ENCODE measurements at places on chromosomes 11 and 22.

GRCh38 chr11:43619863-43620505 lies 60.6 kb upstream of the HSD17B12 start:
- DNase-seq: no peak

GRCh38 chr22:47114813-47115517 lies 352.5 kb downstream of the TBC1D22A start:
- no peak for DNase-seq

DNA sequence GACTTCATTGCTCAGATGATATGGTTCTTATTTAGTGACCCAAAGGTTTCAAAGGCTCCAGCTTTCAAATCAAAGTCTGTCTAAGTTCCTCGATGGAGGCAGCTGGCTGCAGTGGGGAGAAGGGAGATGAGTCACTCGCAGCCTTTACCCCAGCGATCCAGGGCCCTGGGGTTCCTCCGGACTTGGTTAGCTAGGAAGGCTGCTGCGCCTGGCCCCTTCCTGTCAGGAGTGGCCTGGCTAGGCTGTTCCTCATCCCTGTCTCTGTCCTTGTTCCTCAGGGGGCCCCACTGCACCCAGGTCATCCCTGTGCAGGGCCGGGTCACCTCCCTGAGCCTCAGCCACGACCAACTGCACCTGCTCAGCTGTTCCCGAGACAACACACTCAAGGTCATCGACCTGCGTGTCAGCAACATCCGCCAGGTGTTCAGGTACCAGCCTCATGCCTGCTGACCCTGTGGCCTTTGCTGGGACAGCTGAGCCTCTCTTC lies 13.9 kb downstream of the ATG16L2 start:
- DNase-seq: no peak

DNA sequence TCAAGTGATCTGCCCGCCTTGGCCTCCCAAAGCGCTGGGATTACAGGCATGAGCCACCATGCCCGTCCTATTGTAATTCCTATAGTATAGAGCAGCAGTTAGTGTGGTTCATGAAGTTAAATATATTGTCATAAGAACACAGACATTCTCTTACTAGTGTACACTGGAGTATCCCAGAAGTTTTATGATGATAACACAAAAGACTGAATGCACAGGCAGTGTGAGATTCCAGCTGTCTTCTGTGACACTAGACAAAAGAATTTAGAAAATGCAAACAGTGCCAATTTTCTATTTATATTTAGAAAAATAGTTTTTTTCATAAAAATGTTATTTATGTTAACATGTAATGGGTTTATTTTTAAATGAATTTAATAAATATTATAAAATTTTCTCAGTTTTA lies 39.4 kb upstream of the RBX1 start:
- no peak for DNase-seq

DNA sequence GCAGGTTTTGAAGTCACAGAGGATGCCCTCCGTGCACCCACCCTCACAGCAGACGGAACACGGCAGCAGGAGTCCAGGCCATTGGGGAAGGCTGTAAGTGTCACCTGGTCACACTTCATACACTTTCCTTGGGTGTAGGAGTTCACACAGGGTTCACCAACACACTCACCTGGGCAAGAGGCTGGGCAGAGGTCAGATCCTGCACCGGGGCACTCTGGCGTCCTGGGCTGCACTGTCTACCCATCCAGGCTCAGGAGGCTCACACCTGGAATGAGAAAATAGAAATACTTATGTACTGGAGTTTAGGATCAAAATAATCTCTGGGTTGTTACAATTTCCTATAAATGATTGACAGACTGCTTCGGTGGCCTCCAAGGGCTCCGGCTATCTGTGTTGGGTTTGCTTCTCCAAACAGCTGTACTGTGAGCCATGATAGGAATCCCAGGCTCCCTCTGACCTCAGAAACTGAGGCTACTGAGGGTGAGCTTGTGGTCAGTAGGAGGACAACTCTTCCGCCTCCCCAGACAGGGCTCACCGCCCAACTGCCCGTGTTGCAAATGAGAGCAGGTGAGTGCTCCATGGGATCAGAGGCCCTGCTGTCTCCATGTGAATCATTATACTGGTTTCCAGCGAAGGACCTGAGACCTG lies 20.1 kb upstream of the CARS1 start:
- no peak for DNase-seq

DNA sequence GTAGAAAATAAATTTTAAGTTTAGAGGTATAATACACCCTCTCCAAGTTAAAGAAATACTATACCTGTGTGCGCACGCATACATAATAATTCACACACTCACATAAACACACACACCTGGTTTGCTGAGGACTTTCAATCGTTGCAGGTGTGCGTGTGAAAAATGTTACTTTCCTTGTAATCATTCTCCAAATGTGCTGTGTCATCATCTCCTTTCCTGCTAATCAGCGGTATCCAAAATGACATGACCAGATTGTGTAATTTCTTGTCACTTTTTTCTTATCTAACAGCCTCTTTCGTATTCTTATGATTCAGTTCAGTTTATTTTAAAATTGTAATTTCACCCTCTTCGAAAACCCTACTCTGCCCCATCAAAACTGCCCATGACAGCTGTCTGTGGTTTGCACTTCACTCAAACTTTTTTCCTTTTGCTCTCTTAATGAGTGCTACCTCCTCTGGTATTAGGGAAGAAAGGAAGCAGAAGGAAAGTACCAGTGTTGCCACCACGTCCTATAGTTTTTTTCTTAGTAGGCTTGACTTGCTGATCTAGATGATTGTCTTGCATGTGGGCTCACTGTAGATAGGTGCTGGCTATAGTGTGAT lies 651.2 kb downstream of the CNTN5 start:
- no peak for DNase-seq

DNA sequence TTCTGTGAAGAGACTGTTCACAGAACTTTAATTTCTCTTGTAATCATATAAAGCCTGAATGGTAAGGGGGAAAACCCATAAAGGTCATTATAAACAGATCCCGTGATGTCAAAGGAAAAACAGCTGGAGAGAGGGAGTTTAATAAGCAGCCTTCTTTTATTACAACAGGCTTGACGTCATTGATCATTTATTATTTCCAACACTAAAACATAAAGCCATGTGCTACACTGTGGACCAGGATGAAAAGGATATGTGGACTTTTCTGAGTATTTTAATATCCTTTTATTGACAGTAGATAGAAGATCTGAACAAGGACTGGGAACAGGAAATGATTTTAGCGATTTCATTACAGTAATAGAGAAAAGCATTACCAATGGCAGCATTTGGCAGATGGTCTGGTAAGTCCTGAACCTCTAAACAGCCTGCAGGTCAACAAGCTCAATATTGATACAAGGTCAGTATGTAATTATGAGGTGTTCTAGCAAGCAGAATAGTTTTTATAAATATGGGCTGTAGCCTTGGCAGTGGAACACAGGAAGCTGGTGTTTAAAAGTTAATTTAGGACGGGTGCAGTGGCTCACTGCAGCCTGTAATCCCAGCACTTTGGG lies 25.1 kb upstream of the TPH1 start:
- no peak for DNase-seq

DNA sequence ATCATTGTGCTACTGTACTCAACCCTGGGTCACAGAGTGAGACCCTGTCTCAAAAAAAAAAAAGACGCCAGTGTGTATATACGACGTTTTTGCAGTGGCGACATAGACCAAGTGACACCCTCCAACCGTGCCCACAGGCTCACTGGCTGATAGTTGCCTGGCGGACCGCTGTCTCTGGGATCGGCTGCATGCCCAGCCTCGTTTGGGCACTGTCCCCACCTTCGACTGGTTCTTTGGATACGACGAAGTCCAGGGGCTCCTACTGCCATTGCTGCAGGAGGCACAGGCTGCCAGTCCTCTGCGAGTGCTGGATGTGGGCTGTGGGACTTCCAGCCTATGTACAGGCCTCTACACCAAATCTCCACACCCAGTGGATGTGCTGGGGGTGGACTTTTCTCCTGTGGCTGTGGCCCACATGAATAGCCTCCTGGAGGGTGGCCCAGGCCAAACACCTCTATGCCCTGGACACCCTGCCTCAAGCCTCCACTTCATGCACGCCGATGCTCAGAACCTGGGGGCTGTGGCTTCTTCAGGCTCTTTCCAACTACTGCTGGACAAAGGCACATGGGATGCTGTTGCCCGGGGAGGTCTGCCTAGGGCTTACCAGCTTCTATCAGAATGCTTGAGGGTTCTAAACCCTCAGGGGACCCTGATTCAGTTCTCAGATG lies 1.3 kb downstream of the CSKMT start:
- DNase-seq: no peak

DNA sequence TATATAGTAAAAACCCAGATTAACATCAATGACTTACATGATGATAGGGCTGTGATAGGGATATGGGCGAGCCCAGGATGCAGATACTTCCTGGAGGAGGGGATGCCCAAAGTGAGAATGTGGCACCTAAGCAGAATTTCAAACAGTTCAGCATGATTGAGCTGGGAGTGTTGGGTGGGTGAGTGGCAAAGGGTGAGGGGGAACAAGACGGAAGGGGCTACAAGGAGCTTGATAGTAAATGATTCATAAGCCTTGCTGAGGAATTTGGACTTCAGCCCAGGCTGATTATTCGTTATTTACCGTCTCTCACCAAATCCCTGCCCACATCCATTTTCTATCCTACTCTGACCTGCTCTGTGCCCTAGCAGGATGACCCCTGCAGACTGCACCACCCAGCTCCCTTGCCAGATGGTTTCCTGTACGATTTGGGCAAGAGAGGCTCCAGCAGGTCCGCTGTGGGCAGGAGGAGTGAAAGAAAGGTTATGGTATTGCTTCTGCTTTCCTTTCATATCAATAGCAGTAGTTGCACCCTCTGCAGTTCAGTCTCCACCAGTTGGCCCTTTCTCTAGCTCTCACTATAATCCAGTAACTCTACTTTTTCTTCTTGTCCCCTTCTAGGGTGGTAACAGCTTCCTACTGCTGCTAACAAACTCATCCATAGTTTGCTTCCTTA lies 30.3 kb upstream of the SIK2 start:
- DNase-seq: no peak

- DNase-seq: no peak
These were observed at the start of gene AHNAK for GRCh38 chr11:62546244-62546928. Gene AHNAK, minus strand, starts transcription at chr11:62546806. Its CDS starts 10,708 bp downstream, at chr11:62536098.

GRCh38 chr22:46275455-46276122 lies 7.8 kb downstream of the TTC38 start:
- DNase-seq: no peak
